ENCODE measurements at places on chromosomes 2 and 18. TPM values are rescaled to one million over a fixed set of nuclear protein-coding genes. Genes with fewer than 3 reads are reported as not detected.

- DNase-seq = peak; percentile 13
Measured at GRCh38 chr18:58044370-58045241, 580 bp downstream of the NEDD4L start.

- no peak for DNase-seq
Measured at GRCh38 chr2:135409436-135409835, 121.6 kb downstream of the ZRANB3 start.

GRCh38 chr2:43266711-43267111 is 40.3 kb upstream of the ZFP36L2 start:
- DNase-seq = no peak

DNA sequence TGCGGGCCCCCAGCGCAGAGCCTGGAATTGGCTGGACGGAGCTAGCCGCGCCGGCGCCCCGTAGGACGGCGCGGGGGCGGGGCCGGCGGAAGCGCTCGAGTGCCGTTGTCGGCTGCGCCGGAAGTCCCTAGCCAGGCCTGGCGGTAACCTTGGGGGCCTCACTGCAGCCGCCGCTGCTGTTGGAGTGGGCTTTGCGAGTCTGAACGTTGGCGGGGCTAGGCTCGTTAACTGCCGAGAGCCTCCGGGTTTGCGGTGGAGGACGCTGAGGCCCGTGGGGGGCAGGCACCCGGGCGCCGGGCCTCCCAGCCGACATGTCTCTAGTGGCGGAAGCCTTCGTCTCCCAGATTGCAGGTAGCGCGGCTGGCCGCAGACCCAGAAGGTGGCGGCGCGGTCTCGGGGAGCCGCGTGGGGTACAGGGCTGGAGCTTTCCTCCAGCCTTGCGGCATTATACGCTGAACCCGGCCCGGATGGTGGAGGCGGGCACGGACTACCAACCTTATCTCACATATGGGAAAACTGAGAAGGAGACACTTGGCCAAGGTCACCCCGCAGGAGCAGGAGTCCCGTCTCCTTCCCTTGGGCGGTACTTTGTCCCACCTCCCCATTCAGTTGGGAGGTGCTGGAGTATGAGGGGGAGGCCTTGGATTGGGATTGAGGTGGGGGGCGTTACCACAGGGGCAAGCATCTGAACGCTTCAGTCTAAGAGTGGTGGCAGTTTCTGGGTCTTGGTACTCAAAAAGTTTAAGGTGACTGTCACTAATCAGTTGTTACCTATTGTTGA is at the start of gene MTX2:
Gene MTX2, plus strand, starts transcription at position 124 of the 781 bp plus-strand sequence. Its CDS starts 188 bp downstream, at position 312.
- DNase-seq = peak; percentile 55

- DNase-seq = peak; percentile 42
Measured at GRCh38 chr2:215423928-215424540, 11.8 kb downstream of the FN1 start.

DNA sequence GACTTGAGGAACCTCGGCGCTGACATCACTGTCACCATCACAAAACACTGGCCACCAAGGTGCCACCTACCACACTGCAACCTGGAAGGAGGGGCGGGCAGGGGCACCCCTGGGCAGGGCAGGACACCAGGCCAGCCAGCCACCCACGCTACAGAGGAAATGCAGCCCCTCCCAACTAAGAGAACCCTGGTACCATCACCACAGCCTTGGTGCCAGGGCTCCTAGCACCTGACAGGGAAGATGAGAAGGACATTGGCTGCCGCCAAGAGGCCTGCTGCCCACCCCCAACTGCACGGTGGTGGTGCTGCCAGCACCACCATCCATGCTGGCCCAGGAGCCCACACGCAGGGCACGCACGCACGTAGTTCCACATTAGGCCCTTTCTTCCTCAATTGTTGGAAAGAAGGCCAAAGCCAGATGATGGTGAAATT is 88.7 kb downstream of the HDAC4 start:
- DNase-seq = no peak

DNA sequence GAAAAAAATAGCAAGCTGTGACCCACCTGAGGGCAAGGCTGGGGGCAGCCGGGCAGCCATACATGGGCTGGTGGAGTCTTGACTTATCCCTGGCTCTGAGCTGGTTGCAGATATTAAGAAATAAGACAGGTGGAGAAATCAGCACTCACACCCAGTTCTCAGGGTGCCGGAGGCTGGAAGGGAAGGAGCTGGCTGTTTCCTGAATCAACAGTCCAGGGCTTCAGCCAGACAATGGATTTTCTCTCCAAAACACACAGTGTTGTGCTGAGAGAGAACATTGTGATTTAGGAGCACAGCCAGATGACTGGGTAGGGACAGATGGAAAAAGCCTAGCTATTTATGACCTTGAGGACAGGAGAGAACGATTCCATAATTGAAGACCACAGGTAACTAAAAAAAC is 208.8 kb downstream of the LDLRAD4 start:
- DNase-seq = no peak

DNA sequence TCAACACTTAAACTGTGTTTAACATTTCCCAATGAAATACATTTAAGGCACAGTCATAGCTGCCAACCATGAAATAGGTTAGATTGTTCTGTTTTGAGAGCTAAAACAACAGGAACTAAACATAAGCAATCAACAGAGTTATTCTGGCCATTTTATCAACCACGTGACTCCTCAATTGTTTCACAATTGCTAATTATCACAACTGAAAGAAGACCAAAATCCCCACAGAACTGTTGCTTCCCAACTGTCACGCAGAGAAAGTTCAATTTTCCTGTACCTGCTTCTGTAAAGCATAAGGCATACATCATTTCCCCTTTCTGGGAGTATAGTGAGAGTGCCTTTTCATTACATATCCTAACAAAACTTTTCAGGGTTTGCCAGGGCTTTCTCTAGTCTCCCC is 248.6 kb downstream of the EPHA4 start:
- no peak for DNase-seq

DNA sequence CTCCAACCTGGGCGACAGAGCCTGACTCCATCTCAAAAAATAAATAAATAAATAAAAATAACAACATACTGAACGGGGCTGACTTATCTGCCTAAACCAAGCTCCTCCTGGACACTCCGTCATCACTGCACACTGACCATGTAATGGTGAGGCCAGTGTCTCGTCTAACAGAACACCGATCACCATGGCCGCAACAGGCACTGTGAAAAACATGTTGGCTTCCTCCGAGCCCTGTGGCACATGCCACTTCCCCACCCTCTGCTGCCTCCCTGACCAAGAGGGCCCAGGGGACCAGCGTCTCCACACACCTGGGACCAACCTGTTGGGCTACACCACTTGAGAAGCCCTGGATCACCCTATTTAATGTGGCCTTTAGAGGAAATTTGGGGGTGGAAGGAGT is 33.9 kb downstream of the ZNF516 start:
- DNase-seq = no peak

DNA sequence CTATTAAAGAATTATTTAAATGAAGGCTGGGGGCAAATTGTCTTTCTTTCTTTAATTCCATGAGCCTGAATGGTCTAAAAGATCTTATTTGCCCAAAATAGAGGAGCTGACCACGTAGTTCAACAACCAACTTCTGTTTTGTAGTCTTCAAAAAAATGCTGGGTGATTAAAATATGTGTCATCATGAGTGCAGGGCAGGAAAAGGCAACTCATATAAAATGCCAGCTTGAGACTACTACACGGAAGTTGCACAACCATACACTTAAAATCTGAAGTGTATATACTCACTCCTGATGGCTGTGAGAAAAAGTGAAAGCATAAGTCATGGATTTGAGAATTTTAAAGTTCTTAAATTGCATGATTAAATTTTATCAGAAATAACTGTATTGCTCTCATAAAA is 210.9 kb downstream of the DYM start:
- peak; percentile 87 for DNase-seq

- DNase-seq = no peak
Measured at GRCh38 chr2:232757905-232758304, 18.5 kb downstream of the KCNJ13 start.

GRCh38 chr18:24396082-24396633 is 1.5 kb downstream of the OSBPL1A start:
- peak; percentile 28 for DNase-seq

DNA sequence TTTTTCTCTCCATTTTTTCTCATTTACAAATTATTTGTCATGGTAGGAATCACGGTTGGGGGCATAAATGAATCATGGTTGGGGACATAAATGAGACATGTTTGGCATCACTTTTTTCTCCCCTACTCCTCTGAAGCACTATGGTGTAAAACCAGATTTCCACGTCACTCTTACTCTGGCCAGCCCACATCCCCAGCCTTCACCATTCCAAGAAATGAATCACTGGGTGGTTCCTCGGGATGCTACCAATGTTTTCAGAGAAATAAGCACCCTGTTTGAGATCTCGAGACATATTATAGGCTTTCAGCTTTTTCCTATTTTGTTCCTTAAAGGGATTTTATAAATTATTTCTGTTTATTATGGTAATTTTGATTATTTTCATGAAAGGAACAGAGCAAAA is 155.0 kb upstream of the SLC8A1 start:
- DNase-seq = peak; percentile 28

- no peak for DNase-seq
Measured at GRCh38 chr2:189542145-189542882, 38.3 kb downstream of the SLC40A1 start.

DNA sequence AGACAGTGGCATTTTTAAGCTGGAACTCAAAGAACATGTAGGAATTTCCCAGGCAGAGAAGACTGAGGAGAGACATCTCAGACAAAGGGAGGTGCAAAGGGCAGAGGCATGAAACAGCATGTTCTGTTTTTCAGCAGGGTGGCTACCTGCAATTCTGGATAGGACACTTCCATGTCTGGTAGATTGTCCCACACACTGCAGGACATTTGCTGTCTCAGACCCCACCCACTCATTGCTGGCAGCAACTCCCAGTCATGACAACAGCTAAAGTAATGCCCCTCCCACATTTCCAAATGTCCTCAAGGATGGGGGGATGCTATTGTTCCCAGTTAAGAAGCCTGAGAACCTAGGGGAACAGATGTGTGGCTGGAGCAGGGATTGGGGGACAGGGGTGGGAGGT is 40.8 kb downstream of the ANKRD44 start:
- DNase-seq = no peak

DNA sequence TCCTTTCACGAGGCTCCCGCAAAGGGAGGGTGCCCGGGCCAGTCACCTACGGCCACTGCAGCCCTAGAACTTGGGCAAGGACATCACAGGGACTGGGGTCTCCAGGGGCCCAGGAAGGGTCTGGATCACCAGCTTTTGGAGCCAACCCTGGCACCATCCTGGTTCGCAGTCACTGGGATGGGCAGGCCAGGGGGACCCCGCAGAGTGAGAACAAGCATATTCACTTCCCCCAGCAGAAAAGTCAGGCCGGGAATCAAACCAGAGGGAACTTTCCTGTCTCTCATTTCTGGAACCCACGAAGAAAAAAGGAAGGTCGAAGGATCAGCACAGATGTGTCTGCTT is 15.4 kb downstream of the SMAD7 start:
- DNase-seq = no peak

- DNase-seq = peak; percentile 7
Measured at GRCh38 chr18:44411262-44411905, 269.3 kb upstream of the SETBP1 start.

- peak; percentile 33 for DNase-seq
Measured at GRCh38 chr18:8153887-8154583, 455.2 kb upstream of the RAB12 start.

- no peak for DNase-seq
Measured at GRCh38 chr2:8475349-8476031, 206.4 kb upstream of the ID2 start.

GRCh38 chr2:195572895-195573683 is 83.9 kb upstream of the SLC39A10 start:
- DNase-seq = no peak

GRCh38 chr2:223228871-223229270 is 176.9 kb downstream of the KCNE4 start:
- no peak for DNase-seq

The SLC9A4 gene
- total RNA-seq = not detected

The CERKL gene
- total RNA-seq = not detected

The WDSUB1 gene
- total RNA-seq = 8.7 TPM

The ICA1L gene
- total RNA-seq = 8.9 TPM

The ACOXL gene
- not detected for total RNA-seq

Data from fibroblast of the aortic adventitia (primary cell).